ENCODE measurements at places on chromosomes 13 and 19.

DNA sequence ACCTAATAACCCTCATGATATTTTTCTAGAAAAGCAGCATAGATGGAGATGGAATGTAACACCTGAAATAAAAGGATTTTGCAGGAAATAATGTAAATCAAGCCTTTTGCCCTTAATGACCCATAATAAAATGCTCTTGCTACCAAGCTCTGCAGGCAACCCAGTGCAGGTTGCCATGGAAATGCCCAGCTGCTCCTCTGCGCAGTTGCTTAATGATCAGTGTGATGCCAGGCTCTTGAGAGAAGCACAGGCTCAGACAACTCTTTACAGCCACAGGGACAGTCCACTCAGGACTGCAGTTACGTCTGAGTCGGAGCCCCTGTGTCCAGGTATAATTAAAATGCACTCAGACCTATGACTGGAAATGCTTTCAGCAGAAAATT lies 165.5 kb downstream of the LACC1 start:
- DNase-seq: no peak

DNA sequence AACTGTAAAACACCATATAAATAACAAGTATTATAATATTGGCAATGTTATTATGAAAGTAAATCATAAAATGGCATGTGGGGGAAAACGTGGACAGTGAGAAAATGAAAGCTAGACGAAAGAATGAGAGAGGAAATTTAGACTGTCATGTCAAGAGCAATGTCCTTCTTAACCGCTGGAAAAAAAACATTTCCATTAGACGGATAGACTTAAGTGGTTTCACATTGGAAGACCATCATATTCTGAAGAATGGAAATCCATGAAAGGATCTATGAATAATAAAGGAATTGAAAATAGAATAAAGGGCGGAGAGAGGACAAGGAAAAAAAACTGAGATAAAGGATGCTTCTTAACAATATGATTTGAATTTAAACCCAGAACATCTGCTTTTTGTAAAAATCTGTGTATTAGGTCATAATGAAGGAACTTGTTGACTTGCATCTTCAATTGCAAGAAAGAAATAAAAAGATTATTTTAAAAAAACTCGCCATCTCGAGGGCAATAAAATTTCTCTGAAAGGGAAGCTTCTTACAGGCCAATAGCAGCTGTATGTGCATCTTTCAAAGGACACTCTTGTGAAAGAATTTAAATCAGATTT lies 90.6 kb downstream of the SPRY2 start:
- DNase-seq: no peak

DNA sequence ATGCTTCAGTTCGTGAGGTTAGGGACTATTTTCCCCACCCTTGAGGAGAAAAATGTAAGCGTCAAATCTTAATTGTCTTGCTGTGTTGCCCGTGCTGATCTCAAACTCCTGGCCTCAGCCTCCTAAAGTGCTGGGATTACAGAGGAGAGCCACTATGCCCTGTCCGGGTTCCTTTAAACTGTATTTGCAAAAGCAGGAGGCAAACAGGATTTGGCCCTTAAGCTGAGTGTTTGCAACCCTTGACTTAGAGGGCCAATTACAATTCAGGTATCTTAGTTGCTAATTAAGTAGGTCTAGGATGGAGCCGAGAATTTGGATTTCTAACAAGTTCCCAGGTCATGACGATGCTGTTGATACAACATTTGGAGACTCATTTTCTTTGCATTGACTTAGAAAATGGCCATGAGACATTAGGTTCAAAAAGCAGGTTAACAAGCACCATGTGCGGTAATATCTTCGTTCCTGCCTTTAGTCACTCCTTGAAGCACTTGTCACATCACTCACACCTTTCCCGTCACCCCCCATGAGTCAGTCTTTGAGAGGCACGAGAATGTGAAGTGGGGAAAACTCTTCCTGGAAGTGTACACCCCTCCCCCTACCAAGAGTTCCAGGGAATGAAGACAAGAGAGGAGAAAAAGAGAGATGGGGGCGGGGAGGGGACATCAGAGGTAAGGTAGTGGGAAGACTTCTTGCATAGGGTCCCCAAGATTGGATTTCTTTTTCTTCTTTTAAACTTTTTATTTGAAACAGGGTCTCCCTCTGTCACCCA lies 2.6 kb downstream of the NAPSA start:
- no peak for DNase-seq

- DNase-seq: no peak
These were observed 4.2 kb upstream of the DAND5 start for GRCh38 chr19:12965017-12965811.

GRCh38 chr19:5423567-5424125 lies 31.6 kb upstream of the ZNRF4 start:
- no peak for DNase-seq

GRCh38 chr19:58063712-58064111 lies 4.6 kb downstream of the ZNF135 start:
- no peak for DNase-seq

- DNase-seq: no peak
These were observed 2.5 kb downstream of the HSD11B1L start for GRCh38 chr19:5683177-5683886.

GRCh38 chr13:105787632-105788031 lies 747.8 kb downstream of the EFNB2 start:
- DNase-seq: no peak

DNA sequence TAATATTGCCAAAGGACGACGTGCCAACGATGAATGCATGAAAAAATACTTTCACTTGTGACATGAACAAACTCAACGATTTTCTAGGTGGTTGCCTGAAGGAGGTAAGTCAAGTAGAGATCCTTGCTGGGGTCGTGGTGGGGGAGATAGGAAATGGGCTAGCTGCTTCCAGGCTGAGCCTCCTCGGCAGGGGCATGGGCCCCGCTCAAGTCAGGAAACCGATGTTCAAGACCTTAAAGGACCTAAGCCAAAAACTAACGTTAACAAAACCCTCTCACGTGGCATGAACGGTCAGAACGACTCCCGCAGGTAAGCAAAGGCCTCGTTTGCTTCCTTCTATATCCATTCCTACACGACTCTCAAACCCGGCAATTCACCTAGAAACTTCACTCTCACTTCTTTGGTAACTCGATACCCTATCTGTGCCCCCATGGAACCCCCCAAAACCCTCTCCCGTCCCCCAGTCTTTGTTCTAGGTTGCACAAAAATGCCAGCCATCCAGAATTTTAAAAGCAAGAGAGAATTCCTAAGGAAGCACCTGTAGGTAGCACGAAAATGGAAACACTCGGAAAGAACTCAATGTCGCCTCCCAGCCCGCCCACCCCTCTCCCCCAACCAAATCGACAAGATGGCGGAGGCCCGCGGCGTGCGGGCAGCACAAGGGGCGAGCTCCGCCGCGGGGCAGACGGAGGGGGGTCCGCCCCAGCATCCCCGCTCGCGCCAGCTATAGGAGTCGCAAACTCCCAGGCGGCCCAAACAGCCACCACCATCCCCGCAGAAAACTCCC lies 13.6 kb downstream of the ACP4 start:
- no peak for DNase-seq

DNA sequence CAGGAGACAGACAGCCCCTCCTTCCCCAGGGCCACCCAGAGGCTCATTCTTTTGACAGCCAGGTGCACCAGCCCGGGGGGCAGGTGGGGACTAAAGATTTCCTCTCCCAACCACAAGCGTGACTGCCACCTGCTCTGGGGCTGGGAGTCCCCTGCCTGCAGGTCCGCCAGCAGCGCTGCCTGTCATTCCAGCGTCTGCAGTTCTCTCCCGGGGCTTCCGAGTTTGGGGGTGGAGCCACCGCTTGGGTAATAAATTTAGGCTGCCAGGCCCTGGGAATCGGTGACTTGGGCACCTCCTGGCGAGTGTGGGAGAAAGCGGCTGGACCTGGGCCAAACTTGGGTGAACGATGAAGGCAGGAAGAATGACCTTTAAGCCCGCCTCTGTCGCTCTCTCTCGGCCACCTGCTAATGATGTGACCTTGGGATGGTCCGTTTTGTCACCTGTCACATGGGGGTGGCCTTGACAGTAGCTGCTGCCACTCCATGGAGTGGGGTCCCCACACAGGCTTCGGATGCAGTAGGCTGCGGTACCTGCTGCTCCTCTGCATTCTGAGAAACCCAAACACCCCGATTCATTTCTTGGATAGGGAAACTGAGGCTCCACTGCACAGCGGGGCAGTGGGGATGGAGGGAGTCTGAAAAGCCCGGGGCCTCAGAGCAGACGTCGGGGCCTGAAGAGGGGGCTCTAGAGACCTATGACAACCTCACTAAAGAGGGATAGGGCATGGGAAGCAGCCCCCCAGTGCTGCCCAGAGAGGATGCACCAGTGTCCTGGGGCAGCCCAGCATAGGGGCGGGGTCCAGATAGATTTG lies 12.8 kb downstream of the FUT6 start:
- no peak for DNase-seq

GRCh38 chr13:74770361-74770760 lies 636.2 kb upstream of the KLF12 start:
- peak; percentile 59 for DNase-seq

- no peak for DNase-seq
These were observed 6.4 kb downstream of the MOB3A start for GRCh38 chr19:2089727-2090053.

GRCh38 chr19:1871140-1871597 lies 7.8 kb upstream of the KLF16 start:
- DNase-seq: no peak

DNA sequence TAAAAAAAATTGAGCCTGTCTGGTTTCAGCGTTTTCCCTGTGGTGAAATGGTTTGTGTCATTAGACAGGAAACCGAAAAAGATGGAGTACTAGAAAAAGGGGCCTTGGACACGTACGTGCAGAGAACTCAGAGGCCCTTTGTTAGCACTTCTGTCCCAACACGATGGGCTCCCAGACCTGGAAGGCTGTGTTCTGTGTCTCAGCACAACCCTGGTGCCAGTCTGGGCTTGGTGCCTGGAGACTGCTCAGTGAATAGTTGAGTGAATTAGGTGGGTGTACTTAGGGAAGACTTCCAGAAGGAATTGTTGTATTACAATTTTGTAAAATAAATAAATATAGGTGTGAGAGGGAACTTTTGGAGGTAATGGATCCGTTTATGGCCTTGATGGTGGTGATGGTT lies 8.7 kb downstream of the ZNF71 start:
- no peak for DNase-seq

DNA sequence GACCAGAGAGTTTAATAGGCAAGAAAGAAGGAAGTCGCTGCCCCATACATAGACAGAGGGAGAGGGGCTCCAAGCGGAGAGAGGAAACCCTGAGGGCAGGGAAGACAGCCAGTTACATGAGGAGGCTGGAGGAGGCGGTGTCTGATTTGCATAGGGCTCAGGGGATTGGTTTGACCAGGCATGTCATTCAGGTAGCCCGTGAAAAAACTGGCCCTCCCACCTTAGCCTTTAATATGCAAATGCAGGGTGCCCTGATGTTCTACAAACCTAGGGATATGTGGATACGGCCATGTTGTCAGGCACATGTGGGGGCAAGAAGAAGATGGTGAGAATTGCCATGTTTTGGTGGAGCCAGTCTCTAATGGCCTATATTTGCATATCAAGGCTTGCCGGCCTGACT lies 1461.6 kb downstream of the PCDH9 start:
- no peak for DNase-seq

DNA sequence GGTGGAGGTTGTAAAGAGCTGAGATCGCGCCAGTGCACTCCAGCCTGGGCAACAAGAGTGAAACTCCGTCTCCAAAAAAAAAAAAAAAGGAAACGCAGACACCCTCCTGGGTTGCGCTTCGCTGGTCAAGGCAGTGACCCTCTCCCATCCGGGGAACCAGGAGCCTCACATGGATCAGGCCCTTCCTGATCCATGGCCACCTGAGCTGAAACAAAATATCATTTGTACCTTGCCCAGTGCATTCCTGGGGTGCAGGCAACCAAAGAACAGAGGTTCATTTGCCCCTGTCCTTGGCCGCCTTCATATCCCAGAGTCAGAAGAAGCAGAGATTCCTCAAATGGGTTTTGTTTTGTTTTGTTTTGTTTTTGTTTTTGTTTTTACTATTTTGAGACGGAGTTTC lies 8.0 kb upstream of the LSM4 start:
- DNase-seq: no peak

DNA sequence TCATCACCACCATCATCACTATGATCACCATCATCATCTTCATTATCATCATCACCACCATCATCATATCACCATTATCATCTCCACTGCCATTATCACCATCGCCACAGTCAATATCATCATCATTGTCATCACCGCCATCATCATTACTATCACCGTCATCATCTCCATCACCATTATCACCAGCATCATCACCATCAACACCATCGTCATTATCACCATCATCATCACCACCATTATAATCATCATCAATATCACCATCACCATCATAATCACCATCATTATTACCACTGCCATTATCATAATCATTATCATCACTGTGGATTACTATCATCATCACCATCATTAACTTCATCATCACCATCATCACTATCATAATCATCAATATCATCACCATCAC lies 17.3 kb upstream of the ARHGEF18 start:
- DNase-seq: no peak

DNA sequence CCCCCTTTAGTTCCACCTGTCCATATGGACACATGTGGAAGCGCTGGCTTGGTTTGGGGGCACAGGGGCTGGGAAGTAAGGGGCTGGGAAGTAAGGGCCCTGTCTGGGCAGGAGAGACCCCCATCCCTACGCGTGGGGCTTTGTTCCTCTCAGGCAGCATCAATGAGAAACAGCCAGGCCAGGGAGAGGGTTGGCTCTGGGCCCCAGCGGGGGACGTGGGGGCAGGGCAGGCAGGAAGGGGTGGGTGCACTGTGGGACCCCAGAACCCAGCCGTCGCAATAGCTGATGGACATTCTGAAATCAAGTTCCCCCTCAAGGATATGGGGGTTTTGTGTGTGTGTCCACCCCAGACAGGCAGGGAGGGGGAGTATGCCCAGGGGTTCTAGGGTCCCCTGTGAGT lies 1.2 kb downstream of the NCAN start:
- no peak for DNase-seq

DNA sequence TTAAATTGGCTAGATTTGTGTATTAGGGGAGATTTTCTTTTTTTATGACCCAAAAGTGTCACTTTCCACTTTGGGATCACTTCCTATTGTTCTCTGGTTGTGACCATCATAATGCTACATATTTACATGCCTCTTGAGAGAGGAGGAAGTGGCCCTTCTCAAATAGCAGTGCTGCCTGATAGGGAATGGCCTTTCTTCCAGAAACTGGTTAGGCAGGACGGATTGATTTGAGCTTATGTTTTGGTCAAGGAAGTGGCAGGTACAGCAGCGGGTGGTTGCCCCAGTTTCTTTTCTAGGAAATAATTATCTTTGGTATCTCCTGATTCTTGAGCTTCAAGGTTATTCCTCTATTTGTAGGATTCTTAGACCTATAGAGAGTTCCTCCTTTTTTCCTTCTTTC lies 21.9 kb upstream of the WTIP start:
- no peak for DNase-seq
